A172 (cell line): ENCODE measurements at places on chromosomes 12 and 14. TPM values are rescaled to one million over a fixed set of nuclear protein-coding genes. Genes with fewer than 3 reads are reported as not detected.

Gene VEZT
- total RNA-seq: 82.6 and 104 TPM in 2 replicates

- no peak for DNase-seq
These were observed 181.2 kb upstream of the BTG1 start for GRCh38 chr12:92326877-92327276.

Gene PRICKLE1
- total RNA-seq: 4.1 and 77.2 TPM in 2 replicates

DNA sequence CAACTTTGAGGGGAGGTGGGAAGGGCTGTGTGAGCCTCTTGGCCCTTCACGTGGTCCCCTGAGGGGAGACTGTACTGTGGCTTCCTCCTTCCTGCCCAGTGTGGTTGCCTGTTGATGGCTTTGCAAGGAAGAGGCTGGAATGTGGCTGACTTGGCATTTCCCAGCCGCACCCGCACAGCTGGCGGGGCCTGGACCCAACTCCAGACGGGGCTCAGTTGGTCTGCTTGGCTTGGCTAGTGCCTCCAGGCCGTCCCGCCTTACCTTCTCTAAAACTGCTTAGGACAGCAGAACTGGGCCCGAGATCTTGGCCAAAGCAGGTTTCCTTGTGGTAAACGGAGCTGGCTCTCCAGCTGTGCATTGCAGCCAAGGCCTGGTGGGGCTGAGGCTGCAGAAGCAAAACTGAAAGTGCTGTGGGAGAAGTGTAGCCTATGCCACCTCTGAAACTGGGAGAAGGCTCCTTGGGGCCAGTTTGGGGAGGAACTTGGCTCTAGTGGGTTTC is 139.5 kb downstream of the SMOC1 start:
- no peak for DNase-seq

DNA sequence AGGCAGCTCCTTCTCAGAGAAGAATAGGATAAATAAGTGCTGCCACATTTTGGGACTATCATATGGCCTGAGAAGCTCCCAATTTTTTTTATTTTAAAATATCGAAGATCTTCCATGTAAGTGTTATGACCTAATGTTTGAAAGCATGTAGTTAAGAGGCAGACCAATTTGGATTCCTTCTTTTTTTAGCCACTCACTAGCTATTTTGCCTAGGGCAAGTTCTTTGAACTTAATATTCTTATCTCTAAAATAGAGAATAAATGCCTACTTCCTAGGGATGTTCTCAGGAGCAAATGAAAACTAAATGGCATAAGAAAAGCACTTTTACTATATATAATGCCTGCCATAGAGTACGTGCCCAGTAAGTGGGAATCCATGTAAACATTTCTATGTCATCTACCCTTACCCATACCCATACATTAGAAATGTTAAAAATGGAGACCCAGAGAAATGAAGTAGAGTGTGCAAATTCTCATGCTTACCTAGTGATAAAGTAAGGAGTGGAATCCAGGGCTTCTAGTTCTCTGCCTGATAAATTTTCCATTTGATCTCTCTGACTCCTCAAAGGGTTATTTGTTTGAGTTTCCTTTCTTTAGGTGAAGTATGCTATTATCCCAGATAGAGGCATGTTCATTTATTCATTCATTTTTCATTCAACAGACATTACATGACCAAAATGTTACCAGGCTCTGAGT is 148.3 kb downstream of the TGFB3 start:
- DNase-seq: no peak

Gene KRT5
- total RNA-seq: 1.1 and 1.4 TPM in 2 replicates
